ENCODE measurements at places on chromosomes 16 and 17. TPM values are rescaled to one million over a fixed set of nuclear protein-coding genes. Genes with fewer than 3 reads are reported as not detected.

- no peak for DNase-seq
- no peaks in the 10 kb centered on the region for H3K4me1 ChIP-seq
- H3K4me3 ChIP-seq: no peak overlapping the region
These were observed 351.1 kb downstream of the KCNJ2 start for GRCh38 chr17:70520447-70520846.

DNA sequence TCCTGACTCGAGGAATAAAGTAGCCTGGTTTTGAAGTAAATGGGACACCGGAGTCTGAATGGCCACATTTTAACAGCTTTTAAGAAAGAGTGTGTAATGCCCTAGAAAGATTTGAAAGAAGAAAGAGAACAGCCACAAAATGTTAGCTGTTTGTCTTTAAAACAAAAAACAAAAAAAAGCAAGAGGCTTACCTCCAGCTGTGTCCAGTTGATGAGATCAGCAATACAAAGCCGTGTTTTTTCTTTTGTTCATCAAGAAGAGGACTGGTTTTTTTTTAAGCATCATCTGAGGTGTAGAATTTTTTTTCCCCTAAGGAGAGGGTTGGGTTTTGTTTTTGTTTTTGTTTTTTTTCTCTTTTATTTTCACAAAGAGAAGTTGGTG is 58.8 kb downstream of the NKD1 start:
- DNase-seq: no peak
- H3K36me3 ChIP-seq: peaks cover 15% of the 10 kb centered on the region
- H3K4me3 ChIP-seq: no peak overlapping the region
- peak overlapping the region; percentile 45 for H3K27ac ChIP-seq

DNA sequence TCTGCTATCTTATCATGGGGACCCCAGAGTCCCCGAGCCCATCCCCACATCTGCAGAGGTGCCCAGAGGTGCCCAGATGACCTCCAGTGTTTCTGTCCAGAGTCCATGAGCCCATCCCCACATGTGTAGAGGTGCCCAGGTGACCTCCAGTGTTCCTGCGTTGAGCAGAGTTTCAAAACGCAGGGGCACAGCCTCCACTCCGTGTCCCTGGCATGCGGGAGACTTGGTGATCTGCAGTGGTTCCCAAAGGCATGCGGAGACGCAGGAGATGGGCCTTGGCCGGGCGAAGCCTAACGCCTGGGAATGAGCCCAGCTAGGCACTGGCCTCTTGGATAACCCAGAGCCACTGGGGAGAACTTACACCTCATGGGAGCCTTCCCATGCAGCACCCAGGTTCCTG is 41.3 kb downstream of the COX4I1 start:
- no peak for DNase-seq
- no peak overlapping the region for H3K4me3 ChIP-seq
- H3K27ac ChIP-seq: no peak overlapping the region
- H3K4me1 ChIP-seq: no peaks in the 10 kb centered on the region
- H3K27me3 ChIP-seq: no peaks in the 10 kb centered on the region
- no peaks in the 10 kb centered on the region for H3K36me3 ChIP-seq

GRCh38 chr16:30760577-30761426 is 1.1 kb downstream of the CFAP119 start:
- H3K4me1 ChIP-seq: peaks cover 16% of the 10 kb centered on the region
- peaks cover 37% of the 10 kb centered on the region for H3K36me3 ChIP-seq
- H3K4me3 ChIP-seq: peak overlapping the region; percentile 88
- DNase-seq: no peak
- H3K27me3 ChIP-seq: no peaks in the 10 kb centered on the region
- H3K27ac ChIP-seq: peak overlapping the region; percentile 37

DNA sequence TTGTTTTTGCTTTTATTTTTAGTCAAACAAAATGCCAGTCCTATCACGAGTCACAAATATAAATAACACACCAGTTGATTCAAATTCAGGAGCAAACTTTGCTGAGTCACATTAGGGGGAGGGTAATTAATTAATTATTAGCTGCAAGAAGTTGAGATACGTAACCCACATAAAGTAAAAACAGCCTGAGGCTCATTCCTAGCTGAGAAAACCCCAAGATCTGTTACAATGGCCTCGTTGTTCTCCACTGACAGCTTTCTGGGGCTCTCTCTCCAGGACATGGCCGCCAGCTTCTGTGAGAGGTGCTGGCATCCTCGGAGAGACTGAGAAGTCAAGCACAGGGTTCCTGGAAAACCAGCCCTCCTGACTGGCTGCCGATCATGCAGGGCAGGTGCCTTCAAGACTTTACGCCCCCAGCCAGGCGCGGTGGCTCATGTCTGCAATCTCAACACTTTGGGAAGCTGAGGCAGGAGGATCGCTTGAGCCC is 11.1 kb downstream of the RAB40B start:
- no peaks in the 10 kb centered on the region for H3K27me3 ChIP-seq
- no peak overlapping the region for H3K27ac ChIP-seq
- H3K4me3 ChIP-seq: no peak overlapping the region

- peaks cover 67% of the 10 kb centered on the region for H3K36me3 ChIP-seq
- DNase-seq: no peak
- no peak overlapping the region for H3K27ac ChIP-seq
- H3K27me3 ChIP-seq: no peaks in the 10 kb centered on the region
These were observed 30.2 kb downstream of the WDR59 start for GRCh38 chr16:74954763-74955162.

GRCh38 chr17:42233156-42233555 is 38.9 kb upstream of the GHDC start:
- no peaks in the 10 kb centered on the region for H3K27me3 ChIP-seq
- H3K4me1 ChIP-seq: peaks cover 5% of the 10 kb centered on the region
- H3K27ac ChIP-seq: no peak overlapping the region

- peaks cover 64% of the 10 kb centered on the region for H3K36me3 ChIP-seq
- H3K4me1 ChIP-seq: peaks cover 11% of the 10 kb centered on the region
- peak overlapping the region; percentile 72 for H3K27ac ChIP-seq
- no peaks in the 10 kb centered on the region for H3K27me3 ChIP-seq
- no peak for DNase-seq
These were observed 4.5 kb upstream of the UNC13D start for GRCh38 chr17:75848523-75849278.

- H3K4me3 ChIP-seq: no peak overlapping the region
- no peak overlapping the region for H3K27ac ChIP-seq
- peaks cover 12% of the 10 kb centered on the region for H3K4me1 ChIP-seq
- H3K27me3 ChIP-seq: no peaks in the 10 kb centered on the region
- no peak for DNase-seq
- no peaks in the 10 kb centered on the region for H3K36me3 ChIP-seq
These were observed 14.1 kb downstream of the RMI2 start for GRCh38 chr16:11359370-11359769.

DNA sequence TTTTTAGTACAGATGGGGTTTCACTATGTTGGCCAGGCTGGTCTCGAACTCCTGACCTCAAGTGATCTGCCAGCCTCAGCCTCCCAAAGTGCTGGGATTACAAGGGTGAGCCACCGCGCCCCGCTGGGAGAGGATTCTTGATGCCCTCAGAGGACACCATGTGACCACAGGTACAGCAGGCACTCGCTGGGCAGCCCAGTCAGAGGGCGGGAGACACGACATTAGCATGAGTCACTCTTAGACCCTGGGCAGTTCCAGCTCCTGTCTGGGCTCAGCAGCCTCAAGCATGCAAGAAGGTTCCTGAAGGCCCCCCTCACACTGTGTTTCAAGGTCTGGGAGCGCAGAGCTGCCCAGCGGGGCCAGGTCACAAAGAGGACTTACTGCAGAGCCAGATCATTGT is 11.9 kb downstream of the STAC2 start:
- H3K4me1 ChIP-seq: peaks cover 37% of the 10 kb centered on the region

- H3K27ac ChIP-seq: peak overlapping the region; percentile 57
- DNase-seq: no peak
- peaks cover 39% of the 10 kb centered on the region for H3K36me3 ChIP-seq
- no peak overlapping the region for H3K4me3 ChIP-seq
- no peaks in the 10 kb centered on the region for H3K27me3 ChIP-seq
These were observed 23.6 kb downstream of the TMEM204 start for GRCh38 chr16:1557074-1557473.

DNA sequence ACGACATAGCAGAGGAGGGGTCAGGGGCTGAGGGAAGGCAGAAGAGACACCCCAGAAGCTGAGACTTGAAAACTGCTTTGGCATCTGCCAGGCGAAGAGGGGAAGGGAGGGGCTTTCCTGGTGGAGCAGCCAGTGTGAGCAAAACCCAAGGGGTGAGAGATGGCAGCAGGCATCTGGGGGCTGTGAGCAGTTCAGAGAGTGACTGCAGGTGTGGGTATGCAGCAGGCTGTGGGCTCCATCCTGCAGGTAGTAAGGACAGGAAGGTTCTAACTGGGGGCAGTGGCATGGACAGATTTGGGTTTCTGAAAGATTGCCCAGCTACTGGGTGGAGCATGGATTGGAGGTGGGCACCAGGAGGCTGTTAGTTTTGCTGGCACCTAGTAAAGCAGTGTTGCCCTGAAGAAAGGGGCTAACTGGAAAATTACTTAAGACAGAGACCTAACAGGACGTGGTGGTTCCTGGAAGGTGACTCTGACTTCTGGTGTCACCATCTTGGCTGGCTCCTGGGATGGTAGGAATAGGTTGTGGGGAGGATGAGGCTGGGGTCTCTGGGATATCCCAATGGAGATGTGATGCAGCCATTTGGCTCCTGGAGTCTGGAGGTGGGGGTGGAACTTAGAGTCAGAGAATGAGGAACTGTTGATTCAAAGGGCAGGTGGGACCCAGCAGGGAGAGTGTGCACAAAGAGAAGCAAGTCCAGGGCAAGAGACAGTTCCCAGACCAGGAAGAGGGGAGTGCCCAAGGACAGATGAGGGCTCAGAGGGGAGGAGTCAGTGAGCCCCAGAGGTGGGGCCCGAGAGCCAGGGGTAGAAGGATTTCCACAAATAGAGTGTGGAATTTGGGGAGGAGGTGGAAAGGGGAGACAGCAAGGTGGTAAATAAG is 11.2 kb downstream of the BCL7C start:
- H3K4me1 ChIP-seq: no peaks in the 10 kb centered on the region
- H3K27ac ChIP-seq: no peak overlapping the region
- no peaks in the 10 kb centered on the region for H3K27me3 ChIP-seq
- no peak for DNase-seq
- peaks cover 8% of the 10 kb centered on the region for H3K36me3 ChIP-seq
- no peak overlapping the region for H3K4me3 ChIP-seq

GRCh38 chr16:2486645-2487516 is 12.0 kb downstream of the TBC1D24 start:
- H3K36me3 ChIP-seq: no peaks in the 10 kb centered on the region
- no peak for DNase-seq
- H3K27me3 ChIP-seq: no peaks in the 10 kb centered on the region
- H3K4me3 ChIP-seq: no peak overlapping the region
- peaks cover 17% of the 10 kb centered on the region for H3K4me1 ChIP-seq

DNA sequence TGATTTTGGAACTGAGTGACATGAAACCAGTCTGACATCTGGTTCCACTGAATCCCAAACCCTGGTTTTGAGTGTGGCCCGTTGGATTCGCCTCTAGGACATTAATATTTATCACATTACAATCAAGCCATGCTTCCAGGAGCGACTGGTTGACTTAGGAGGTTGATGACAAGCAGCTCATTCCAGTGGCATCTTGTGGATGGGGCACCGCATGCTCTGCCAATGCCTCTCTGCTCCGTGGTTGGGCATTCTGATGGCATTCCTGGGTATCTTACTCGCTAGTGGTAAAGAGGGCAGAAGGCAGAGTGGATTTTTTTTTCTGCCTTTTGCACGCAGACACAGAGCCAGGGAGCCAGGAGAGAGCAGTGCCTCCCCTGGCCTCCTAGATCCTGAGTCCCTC is 31.4 kb downstream of the CACNG4 start:
- no peaks in the 10 kb centered on the region for H3K27me3 ChIP-seq
- H3K36me3 ChIP-seq: no peaks in the 10 kb centered on the region
- no peaks in the 10 kb centered on the region for H3K4me1 ChIP-seq
- no peak for DNase-seq
- no peak overlapping the region for H3K4me3 ChIP-seq

- no peaks in the 10 kb centered on the region for H3K36me3 ChIP-seq
- H3K4me1 ChIP-seq: no peaks in the 10 kb centered on the region
- no peaks in the 10 kb centered on the region for H3K27me3 ChIP-seq
- H3K27ac ChIP-seq: no peak overlapping the region
- DNase-seq: no peak
- H3K4me3 ChIP-seq: no peak overlapping the region
These were observed 7.5 kb upstream of the DNAJA2 start for GRCh38 chr16:46980926-46981325.

DNA sequence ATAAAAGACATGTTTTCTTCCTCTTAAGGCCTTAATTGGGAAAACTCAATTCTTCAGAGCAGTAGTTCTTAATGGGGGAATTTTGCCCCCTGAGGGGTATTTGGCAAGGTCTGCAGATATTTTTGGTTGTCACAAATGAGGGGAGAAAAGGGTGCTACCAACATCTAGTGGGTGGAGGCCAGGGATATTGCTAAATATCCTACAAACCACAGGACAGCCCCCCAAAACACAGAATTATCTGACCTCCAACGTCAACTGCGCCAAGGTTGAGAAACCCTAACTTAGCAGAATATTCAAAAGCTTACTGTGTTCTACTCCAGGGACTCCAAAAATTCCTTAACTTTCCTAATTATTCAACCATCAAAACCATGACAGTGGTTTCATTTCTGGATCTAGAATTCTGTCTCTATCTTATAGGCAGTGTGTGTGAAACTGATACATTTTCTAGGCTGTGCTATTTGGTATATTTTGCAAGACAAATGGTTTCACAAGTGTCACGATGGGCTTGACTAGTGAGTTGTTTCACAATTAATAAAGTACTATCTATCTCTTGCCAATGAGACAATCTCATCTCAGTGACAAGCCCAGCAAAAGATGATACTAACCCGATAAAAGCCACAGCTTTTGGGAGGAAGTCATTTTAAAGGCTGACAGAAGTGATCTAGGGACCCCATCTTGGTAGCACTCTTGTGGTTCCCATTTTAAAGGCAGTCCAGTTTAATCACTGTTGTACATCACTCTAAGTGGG is 14.7 kb downstream of the TXNDC11 start:
- H3K4me3 ChIP-seq: no peak overlapping the region
- no peaks in the 10 kb centered on the region for H3K4me1 ChIP-seq
- H3K27me3 ChIP-seq: no peaks in the 10 kb centered on the region
- DNase-seq: no peak

- no peaks in the 10 kb centered on the region for H3K4me1 ChIP-seq
- no peak overlapping the region for H3K27ac ChIP-seq
- no peaks in the 10 kb centered on the region for H3K27me3 ChIP-seq
- no peak overlapping the region for H3K4me3 ChIP-seq
These were observed 2335.5 kb downstream of the TP53TG3F start for GRCh38 chr16:35794896-35795295.

GRCh38 chr17:42274812-42275526 is 1.2 kb downstream of the STAT5B start:
- H3K27ac ChIP-seq: peak overlapping the region; percentile 87
- no peak for DNase-seq
- peaks cover 12% of the 10 kb centered on the region for H3K4me1 ChIP-seq
- no peaks in the 10 kb centered on the region for H3K27me3 ChIP-seq

GRCh38 chr17:67016039-67016762 is 28.2 kb upstream of the CACNG1 start:
- no peak overlapping the region for H3K27ac ChIP-seq
- H3K27me3 ChIP-seq: no peaks in the 10 kb centered on the region
- H3K36me3 ChIP-seq: no peaks in the 10 kb centered on the region
- no peak for DNase-seq
- H3K4me3 ChIP-seq: no peak overlapping the region

GRCh38 chr16:88473666-88474534 is 20.8 kb downstream of the ZFPM1 start:
- H3K27me3 ChIP-seq: no peaks in the 10 kb centered on the region
- no peaks in the 10 kb centered on the region for H3K36me3 ChIP-seq
- H3K27ac ChIP-seq: peak overlapping the region; percentile 49
- no peaks in the 10 kb centered on the region for H3K4me1 ChIP-seq
- peak; percentile 81 for DNase-seq

LAT gene
- total RNA-seq: 53.4 TPM

SLFN12L gene
- not detected for total RNA-seq

BRIP1 gene
- not detected for total RNA-seq

TP53TG3F gene
- total RNA-seq: not detected

IL21R gene
- 0.21 TPM for total RNA-seq

MYCBPAP gene
- total RNA-seq: 7.9 TPM

ADGRG1 gene
- total RNA-seq: 343 TPM

EVI2B gene
- total RNA-seq: 0.85 TPM

KCNJ12 gene
- 13.2 TPM for total RNA-seq

CORO1A gene
- 69.4 TPM for total RNA-seq
